ENCODE measurements at places on chromosomes 13 and 19. TPM values are rescaled to one million over a fixed set of nuclear protein-coding genes. Genes with fewer than 3 reads are reported as not detected.

Gene ATP4A
- total RNA-seq: not detected

Gene FBXO17
- 28.4 TPM for total RNA-seq

Gene ZNF90
- total RNA-seq: 1.1 TPM

Gene TNFRSF19
- total RNA-seq: 45.2 TPM

Gene FAM98C
- 11.2 TPM for total RNA-seq

Gene OR10H1
- not detected for total RNA-seq

Gene CNN2
- 745 TPM for total RNA-seq

Gene COL4A1
- total RNA-seq: 51.3 TPM

Gene FFAR2
- total RNA-seq: not detected

Gene COMP
- total RNA-seq: 0.49 TPM

Gene ARHGAP45
- 0.65 TPM for total RNA-seq

Gene ILF3
- total RNA-seq: 112 TPM

Gene FBXW9
- total RNA-seq: 12.3 TPM

Gene CEACAM16
- total RNA-seq: not detected

Gene KLK12
- total RNA-seq: not detected

Gene AMER2
- total RNA-seq: not detected

Gene ADGRE1
- not detected for total RNA-seq

Gene TNNI3
- not detected for total RNA-seq

Gene COL5A3
- total RNA-seq: 37.6 TPM

Gene ZNF628
- 4.9 TPM for total RNA-seq

Gene ZNF155
- total RNA-seq: 8.0 TPM

Gene FAM83E
- total RNA-seq: 1.3 TPM

Gene MAP4K1
- not detected for total RNA-seq

Gene PRRG2
- total RNA-seq: 2.2 TPM

Gene ZNF761
- 17.5 TPM for total RNA-seq

Gene ANGPTL4
- total RNA-seq: 1.2 TPM

Gene C1QTNF9
- total RNA-seq: not detected

Gene ZNF585A
- total RNA-seq: 6.7 TPM

Gene CACNG6
- total RNA-seq: not detected

Gene NTF4
- total RNA-seq: not detected

Gene SYT3
- not detected for total RNA-seq

Data from hair follicle dermal papilla cell (primary cell).